ENCODE measurements at places on chromosomes 5 and 9.

- H3K4me3 ChIP-seq: no peak overlapping the region
- H3K36me3 ChIP-seq: no peaks in the 10 kb centered on the region
- DNase-seq: no peak
- H3K27me3 ChIP-seq: peaks cover 1% of the 10 kb centered on the region
Observed at GRCh38 chr9:119369680-119370366, 588 bp upstream of the BRINP1 start.

DNA sequence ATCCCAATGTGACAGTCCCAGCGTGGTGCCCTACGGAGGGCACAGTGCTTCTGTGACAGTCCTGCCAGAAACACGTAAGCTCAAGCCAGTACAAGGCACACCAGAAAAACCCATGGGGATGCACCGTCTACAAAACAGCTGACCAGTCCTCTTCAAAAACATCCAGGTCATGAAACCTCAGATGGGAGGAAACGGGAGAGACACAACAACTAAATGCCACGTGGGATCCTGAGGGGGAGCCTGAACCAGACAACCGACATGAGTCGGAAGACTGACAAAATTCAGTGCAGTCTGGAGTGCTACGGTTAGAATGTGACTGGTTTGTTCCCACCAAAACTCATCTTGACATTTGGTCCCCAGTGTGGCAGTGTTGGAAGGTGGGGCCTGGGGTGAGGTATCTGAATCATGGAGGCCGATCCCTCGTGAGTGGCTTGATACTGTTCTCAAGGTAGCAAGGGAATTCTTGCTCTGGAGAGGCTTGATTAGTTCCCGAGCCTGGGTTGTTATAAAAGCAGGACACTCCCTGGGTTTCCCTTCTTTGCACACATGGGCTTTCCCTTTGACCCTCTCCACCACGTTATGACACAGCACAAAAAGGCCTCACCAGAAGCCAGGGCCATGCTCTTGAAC, 55.4 kb downstream of the ADAMTS2 start:
- no peaks in the 10 kb centered on the region for H3K4me1 ChIP-seq
- H3K27ac ChIP-seq: no peak overlapping the region
- H3K36me3 ChIP-seq: no peaks in the 10 kb centered on the region
- no peak overlapping the region for H3K4me3 ChIP-seq

GRCh38 chr5:119275601-119276173, 80.1 kb upstream of the TNFAIP8 start:
- no peaks in the 10 kb centered on the region for H3K36me3 ChIP-seq
- DNase-seq: peak; percentile 75
- peaks cover 66% of the 10 kb centered on the region for H3K4me1 ChIP-seq
- peak overlapping the region; percentile 77 for H3K27ac ChIP-seq

GRCh38 chr5:119322948-119323537, 32.8 kb upstream of the TNFAIP8 start:
- H3K4me1 ChIP-seq: peaks cover 52% of the 10 kb centered on the region
- no peak for DNase-seq
- H3K36me3 ChIP-seq: 0 out of 2 replicates have a peak, but pooled peaks cover 2% of the 10 kb centered on the region
- H3K27me3 ChIP-seq: no peaks in the 10 kb centered on the region
- peak overlapping the region; percentile 87 for H3K27ac ChIP-seq
- peak overlapping the region; percentile 26 for H3K4me3 ChIP-seq

GRCh38 chr5:4881366-4882002, 258.6 kb upstream of the ADAMTS16 start:
- no peak for DNase-seq
- no peak overlapping the region for H3K27ac ChIP-seq
- no peaks in the 10 kb centered on the region for H3K4me1 ChIP-seq
- no peaks in the 10 kb centered on the region for H3K27me3 ChIP-seq
- H3K36me3 ChIP-seq: no peaks in the 10 kb centered on the region

GRCh38 chr9:74663439-74663838, 166.3 kb downstream of the RORB start:
- no peak overlapping the region for H3K27ac ChIP-seq
- no peaks in the 10 kb centered on the region for H3K4me1 ChIP-seq
- no peaks in the 10 kb centered on the region for H3K27me3 ChIP-seq
- H3K36me3 ChIP-seq: no peaks in the 10 kb centered on the region
- no peak overlapping the region for H3K4me3 ChIP-seq

DNA sequence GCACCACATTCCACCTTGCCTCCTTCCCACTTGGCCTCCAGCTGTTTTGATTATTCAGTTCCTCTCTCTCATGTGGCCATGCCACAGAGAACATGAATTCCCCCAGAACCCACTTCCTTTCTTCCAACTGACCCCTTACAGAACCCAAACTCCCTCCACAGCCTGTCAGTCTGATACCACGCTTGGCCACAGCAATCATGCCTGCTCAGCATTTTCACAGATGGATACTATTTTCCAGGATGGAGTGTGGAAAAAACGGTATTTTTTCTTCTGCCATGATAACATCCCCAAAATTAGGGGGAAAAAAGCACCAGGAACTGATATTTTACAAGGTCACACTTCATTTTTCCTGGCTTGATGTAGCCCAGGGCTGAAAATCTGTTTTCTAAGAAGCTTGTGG, 34.9 kb upstream of the SLIT3 start:
- H3K4me1 ChIP-seq: no peaks in the 10 kb centered on the region
- no peak overlapping the region for H3K27ac ChIP-seq
- no peaks in the 10 kb centered on the region for H3K27me3 ChIP-seq
- no peaks in the 10 kb centered on the region for H3K36me3 ChIP-seq

GRCh38 chr5:111680737-111681413, 76.1 kb downstream of the NREP start:
- H3K4me3 ChIP-seq: no peak overlapping the region
- no peaks in the 10 kb centered on the region for H3K27me3 ChIP-seq
- no peaks in the 10 kb centered on the region for H3K36me3 ChIP-seq
- no peaks in the 10 kb centered on the region for H3K4me1 ChIP-seq

DNA sequence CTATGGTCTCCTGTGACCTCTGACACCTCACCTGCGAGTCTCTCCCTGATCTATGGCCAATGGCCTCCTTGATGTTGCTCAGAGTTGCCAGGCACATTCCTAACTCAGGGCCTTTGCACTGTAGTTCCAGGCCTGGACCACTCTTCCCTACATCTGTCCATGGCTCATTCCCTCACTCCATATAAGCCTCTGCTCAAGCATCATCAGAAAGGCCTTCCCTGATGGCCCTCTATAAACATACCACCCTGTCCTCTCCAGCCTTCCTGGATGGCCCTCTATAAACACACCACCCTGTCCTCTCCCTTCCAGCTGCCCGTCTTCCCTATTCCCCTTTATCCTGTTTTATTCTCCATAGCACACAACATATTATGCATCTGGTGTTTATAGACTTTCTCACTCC, 102.8 kb downstream of the GTF3C4 start:
- H3K4me3 ChIP-seq: no peak overlapping the region
- DNase-seq: no peak
- H3K36me3 ChIP-seq: no peaks in the 10 kb centered on the region
- no peak overlapping the region for H3K27ac ChIP-seq
- no peaks in the 10 kb centered on the region for H3K27me3 ChIP-seq
- H3K4me1 ChIP-seq: peaks cover 3% of the 10 kb centered on the region

GRCh38 chr9:128632486-128632885, 24.2 kb downstream of the DYNC2I2 start:
- no peak overlapping the region for H3K4me3 ChIP-seq
- H3K4me1 ChIP-seq: no peaks in the 10 kb centered on the region
- H3K27me3 ChIP-seq: no peaks in the 10 kb centered on the region
- H3K27ac ChIP-seq: no peak overlapping the region
- DNase-seq: no peak

- H3K27me3 ChIP-seq: no peaks in the 10 kb centered on the region
- no peak overlapping the region for H3K27ac ChIP-seq
- H3K4me1 ChIP-seq: no peaks in the 10 kb centered on the region
- H3K4me3 ChIP-seq: no peak overlapping the region
Observed at GRCh38 chr9:125538092-125538473, 168.9 kb downstream of the MAPKAP1 start.

DNA sequence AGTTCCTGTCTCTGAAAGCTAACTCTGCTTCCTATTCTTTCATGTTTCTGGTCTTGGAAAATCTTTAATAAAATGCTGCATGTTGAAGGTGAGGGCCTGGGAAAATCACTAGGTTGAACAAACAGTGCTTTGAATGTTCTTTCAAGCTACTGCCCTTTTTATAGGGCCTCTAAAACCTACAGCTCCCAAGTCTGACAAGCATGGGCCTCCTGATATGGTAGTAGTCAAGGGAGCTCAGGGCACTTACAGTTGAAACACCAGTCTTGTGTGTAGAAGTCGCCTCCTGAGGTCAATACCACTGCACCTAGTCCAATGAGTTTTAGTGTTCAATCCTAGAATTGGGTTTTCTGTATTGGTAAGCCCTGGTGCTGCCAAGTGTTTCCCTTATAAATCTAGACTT, 20.5 kb downstream of the VLDLR start:
- no peak overlapping the region for H3K27ac ChIP-seq
- no peaks in the 10 kb centered on the region for H3K27me3 ChIP-seq
- H3K4me3 ChIP-seq: no peak overlapping the region

GRCh38 chr5:131589510-131590348, 45.3 kb downstream of the RAPGEF6 start:
- peaks cover 7% of the 10 kb centered on the region for H3K36me3 ChIP-seq
- no peaks in the 10 kb centered on the region for H3K27me3 ChIP-seq
- peaks cover 2% of the 10 kb centered on the region for H3K4me1 ChIP-seq
- H3K4me3 ChIP-seq: no peak overlapping the region
- DNase-seq: peak; percentile 23

- no peak overlapping the region for H3K4me3 ChIP-seq
- no peaks in the 10 kb centered on the region for H3K4me1 ChIP-seq
- no peaks in the 10 kb centered on the region for H3K27me3 ChIP-seq
- H3K27ac ChIP-seq: no peak overlapping the region
- H3K36me3 ChIP-seq: no peaks in the 10 kb centered on the region
- no peak for DNase-seq
Observed at GRCh38 chr5:82601077-82601476, 322.9 kb upstream of the RPS23 start.

GRCh38 chr9:15354713-15355112, 47.7 kb upstream of the TTC39B start:
- no peaks in the 10 kb centered on the region for H3K36me3 ChIP-seq
- H3K4me3 ChIP-seq: no peak overlapping the region
- no peak for DNase-seq
- no peak overlapping the region for H3K27ac ChIP-seq

- no peaks in the 10 kb centered on the region for H3K36me3 ChIP-seq
- no peak overlapping the region for H3K4me3 ChIP-seq
- H3K4me1 ChIP-seq: no peaks in the 10 kb centered on the region
- no peaks in the 10 kb centered on the region for H3K27me3 ChIP-seq
- H3K27ac ChIP-seq: no peak overlapping the region
Observed at GRCh38 chr9:119078015-119078414, 291.2 kb downstream of the BRINP1 start.

GRCh38 chr5:174523311-174524071, 200.9 kb upstream of the MSX2 start:
- DNase-seq: no peak
- H3K27ac ChIP-seq: no peak overlapping the region
- H3K4me3 ChIP-seq: no peak overlapping the region
- H3K36me3 ChIP-seq: no peaks in the 10 kb centered on the region

GRCh38 chr5:53035868-53036381, 46.8 kb downstream of the ITGA2 start:
- no peaks in the 10 kb centered on the region for H3K36me3 ChIP-seq
- H3K4me3 ChIP-seq: no peak overlapping the region
- no peak overlapping the region for H3K27ac ChIP-seq
- DNase-seq: no peak
- no peaks in the 10 kb centered on the region for H3K27me3 ChIP-seq
- H3K4me1 ChIP-seq: no peaks in the 10 kb centered on the region

- no peak overlapping the region for H3K27ac ChIP-seq
- H3K4me3 ChIP-seq: no peak overlapping the region
- H3K36me3 ChIP-seq: no peaks in the 10 kb centered on the region
- H3K4me1 ChIP-seq: no peaks in the 10 kb centered on the region
- H3K27me3 ChIP-seq: no peaks in the 10 kb centered on the region
- no peak for DNase-seq
Observed at GRCh38 chr5:172731680-172732074, 39.3 kb downstream of the DUSP1 start.

DNA sequence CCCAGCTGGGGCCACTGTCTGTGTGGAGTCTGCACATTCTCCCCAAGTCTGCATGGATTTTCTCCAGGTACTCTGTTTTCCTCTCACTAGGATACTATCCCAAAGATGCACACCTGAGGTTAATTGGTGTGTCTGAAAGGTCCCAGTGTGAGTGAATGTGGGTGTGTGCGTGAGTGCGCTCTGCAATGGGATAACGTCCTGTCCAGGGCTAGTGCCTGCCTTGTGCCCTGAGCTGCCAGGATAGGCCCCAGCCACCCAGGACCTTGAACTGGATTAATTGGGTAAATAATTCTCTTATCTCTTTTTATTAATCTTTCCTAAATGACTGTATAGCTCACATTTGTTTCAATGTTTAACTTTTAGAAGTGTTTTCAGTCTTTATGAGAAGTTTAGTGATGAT, 11.5 kb upstream of the PANK3 start:
- peaks cover 6% of the 10 kb centered on the region for H3K4me1 ChIP-seq
- no peak for DNase-seq
- H3K4me3 ChIP-seq: no peak overlapping the region
- H3K27me3 ChIP-seq: no peaks in the 10 kb centered on the region
- no peak overlapping the region for H3K27ac ChIP-seq
- H3K36me3 ChIP-seq: no peaks in the 10 kb centered on the region

DNA sequence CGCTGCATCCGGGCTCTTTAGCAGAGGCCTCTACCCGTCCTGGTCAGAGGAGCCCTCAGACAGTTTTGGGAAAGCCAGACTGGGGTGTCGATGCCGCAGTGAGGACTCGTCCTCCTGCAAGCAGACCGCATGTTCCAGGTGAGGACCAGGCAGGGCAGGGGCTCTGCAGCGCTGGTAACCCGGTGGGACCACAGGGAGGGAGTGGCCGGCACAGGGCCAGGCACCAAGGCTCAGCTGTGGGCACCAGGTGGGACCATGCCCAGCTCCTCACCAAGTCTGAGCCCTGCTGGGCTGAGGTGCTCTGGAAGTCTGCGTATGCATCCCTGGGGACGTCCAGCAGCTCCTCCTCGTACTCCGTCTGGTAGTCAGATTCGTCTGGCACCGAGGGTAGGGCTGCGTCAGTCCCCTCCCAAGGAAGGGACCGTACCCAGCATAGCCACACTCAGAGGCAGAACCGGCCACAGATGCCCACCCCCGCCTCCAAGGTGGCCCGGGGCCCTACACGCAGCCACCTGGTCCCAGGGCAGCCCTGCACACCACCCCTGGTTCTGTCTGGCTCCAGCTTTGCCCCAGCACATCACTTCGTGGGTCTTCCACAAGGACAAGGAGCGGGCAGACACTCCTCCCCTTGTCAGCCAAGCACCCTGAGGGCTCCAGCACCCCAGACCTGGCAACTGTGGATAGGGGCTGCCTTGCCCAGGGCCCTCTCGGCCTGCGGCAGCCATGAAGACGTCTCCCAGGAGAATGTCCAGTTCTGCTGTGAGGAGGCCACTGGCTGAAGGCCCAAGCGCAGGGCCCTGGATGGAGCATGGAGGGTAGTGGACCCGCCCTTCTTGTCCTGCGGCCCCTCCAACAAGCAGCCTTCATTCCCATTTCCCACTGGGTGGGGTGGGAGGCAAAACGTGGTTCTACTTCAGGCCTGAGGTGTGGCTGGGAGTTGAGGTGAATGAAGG, 1.5 kb upstream of the NSMF start:
- no peak for DNase-seq
- no peak overlapping the region for H3K27ac ChIP-seq
- no peaks in the 10 kb centered on the region for H3K36me3 ChIP-seq
- peaks cover 26% of the 10 kb centered on the region for H3K4me1 ChIP-seq
- H3K4me3 ChIP-seq: no peak overlapping the region
- H3K27me3 ChIP-seq: no peaks in the 10 kb centered on the region

GRCh38 chr9:18324928-18325745, 148.8 kb upstream of the ADAMTSL1 start:
- DNase-seq: no peak
- no peak overlapping the region for H3K27ac ChIP-seq
- H3K36me3 ChIP-seq: no peaks in the 10 kb centered on the region
- no peaks in the 10 kb centered on the region for H3K4me1 ChIP-seq
- H3K4me3 ChIP-seq: no peak overlapping the region
- H3K27me3 ChIP-seq: no peaks in the 10 kb centered on the region

- H3K27ac ChIP-seq: no peak overlapping the region
- no peak overlapping the region for H3K4me3 ChIP-seq
Observed at GRCh38 chr5:34551911-34552433, 104.2 kb upstream of the RAI14 start.
